Germinal center (tissue), 1 donor: ENCODE measurements at places on chromosomes 6 and 20.

DNA sequence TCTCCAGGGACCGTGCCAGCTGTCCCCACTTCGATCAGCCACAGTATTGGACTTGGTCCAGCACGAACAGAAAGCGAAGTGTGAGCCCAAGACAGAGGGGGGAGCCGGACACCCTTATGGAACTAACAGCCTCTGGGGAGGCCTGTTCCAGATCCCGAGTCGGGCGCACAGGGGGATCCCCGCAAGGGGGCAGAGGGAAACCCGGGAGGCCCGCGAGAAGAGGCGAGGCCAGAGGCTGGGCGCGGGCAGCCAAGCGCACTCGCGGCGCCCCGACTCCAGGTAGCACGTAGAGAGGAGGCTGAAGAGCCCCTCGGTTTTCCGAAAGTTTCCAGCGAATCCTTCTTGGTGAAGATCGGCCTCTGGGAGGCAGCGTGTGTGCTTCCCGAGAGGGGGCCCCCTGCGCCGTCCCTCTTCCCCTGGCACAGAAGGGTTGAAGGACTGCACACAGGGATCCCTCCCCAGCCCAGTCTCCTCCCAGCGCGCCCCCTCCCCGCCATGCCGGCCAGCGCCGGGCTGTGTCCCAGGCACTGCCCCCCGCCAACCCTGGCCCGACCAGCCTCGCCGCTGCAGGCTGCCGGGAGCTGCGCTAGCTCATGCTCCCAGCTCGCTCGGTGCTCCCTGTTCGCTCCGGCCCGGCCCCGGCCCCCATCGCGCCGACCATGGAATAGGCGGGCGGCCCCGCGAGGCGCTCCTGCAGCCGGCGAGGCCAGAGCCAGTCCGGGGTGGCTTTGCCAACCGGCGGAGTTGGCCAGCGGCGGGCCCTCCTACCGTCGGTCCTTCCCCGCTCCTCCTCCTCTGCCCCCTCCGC is 577 bp upstream of the SLC24A3 start:
- DNase-seq: peak; percentile 9

- peak; percentile 22 for DNase-seq
Measured at GRCh38 chr6:127119102-127120022, 891 bp downstream of the RSPO3 start.

DNA sequence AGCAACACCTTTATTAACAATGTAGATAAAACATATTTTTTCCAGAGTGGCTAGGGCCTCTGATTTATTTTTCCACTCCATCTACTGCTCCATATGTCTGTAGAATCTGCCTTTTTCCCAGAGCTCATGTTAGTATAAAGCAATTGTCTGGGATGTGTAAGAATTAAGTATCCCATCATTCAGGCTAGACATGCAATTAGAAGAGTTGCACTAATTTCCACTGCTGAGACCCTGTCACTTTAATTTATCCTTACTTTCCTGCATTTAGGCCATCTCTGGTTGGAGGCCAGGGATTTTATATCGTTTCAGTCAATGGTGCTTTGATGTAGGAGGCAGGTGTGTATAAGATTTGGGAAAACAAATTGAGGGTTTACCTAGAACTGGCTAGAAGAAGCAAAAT is 286.1 kb upstream of the POU3F2 start:
- no peak for DNase-seq

DNA sequence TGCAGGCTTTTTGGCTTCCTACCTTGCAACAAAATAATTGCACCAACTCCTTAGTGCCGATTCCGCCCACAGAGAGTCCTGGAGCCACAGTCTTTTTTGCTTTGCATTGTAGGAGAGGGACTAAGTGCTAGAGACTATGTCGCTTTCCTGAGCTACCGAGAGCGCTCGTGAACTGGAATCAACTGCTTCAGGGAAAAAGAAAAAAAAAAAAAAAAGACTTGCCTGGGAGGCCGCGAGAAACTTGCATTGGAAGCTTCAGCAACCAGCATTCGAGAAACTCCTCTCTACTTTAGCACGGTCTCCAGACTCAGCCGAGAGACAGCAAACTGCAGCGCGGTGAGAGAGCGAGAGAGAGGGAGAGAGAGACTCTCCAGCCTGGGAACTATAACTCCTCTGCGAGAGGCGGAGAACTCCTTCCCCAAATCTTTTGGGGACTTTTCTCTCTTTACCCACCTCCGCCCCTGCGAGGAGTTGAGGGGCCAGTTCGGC is 420 bp downstream of the SOX4 start:
- DNase-seq: peak; percentile 30

DNA sequence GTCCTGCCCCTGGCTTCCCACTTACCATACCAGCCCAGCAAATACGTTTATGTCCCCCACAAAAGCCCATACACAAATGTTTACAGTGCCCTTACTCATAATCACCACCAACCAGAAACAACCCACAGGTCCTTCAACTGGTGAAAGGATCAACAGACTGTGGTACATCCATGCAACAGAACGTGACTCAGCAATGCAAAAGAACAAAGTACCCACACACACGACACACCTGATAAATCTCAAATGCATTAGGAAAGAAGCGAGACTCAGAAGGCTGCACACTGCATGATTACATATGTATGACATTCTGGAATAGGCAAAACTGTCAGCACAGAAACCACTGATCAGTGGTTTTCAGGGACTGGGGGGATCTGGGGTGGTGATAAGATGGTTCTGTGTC is 20.5 kb downstream of the NCR2 start:
- no peak for DNase-seq

- no peak for DNase-seq
Measured at GRCh38 chr6:38174315-38174714, 354.8 kb downstream of the ZFAND3 start.

DNA sequence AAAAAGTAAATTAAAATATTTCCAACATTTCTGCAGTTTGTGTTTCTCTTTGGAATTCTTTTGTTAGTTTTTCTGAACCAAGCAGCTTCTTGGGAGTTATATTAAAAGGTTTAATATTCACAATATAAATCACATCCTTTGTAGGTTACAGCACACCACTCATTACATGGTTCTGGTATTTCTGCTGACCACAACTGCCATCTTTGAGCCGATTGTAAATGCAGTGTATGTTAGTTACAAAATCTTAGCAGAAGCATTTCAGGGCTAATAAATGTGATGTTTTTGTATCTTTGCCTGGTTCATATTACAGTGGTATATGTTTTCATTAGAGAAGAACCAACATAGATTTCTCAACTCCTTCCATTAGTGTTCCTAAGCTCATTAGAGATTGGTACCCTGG is 19.1 kb upstream of the TSHZ2 start:
- DNase-seq: no peak

GRCh38 chr20:50038574-50038991 is 55.8 kb downstream of the SNAI1 start:
- DNase-seq: no peak

DNA sequence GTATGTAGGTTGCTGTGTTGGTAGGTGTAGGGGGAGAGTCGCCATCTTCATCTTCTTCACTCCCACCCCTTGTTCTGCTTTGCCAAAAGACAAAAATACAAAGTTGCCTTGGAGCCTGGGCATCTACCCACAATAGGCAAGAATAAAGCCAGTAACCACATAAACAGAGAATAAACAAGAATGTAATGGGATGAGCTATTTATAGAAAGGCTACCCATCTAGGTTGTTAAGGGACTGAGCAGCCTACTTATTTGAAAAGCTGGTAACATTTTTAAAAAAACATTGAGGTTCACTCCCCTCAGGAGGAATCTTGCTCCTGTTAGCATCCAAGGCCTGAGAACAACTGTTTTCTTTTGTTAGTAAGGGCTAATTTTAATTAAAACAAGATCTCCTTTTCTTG is 301.4 kb upstream of the STXBP5 start:
- DNase-seq: no peak
